HS-27A (cell line): ENCODE measurements at places on chromosomes 6 and 20.

DNA sequence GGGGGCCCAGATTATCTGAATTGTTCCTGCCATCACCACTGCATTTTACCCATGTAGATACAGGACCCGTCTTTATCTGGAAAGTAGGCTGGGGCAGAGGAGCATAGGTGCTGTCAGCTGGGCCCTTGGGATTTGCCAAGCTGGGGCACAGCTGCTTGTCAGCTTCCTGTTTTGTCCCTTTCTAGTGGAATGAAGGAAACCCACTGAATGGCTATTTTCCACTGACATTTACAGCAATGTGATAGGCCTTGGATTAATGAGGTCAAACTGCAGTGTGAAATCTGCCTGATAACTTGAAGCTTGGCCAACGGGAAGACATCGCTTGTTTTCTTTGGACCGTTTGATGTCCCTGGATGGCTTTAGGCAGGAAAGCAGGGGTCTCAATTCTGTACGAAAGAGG lies 6.7 kb downstream of the PPP1R16B start:
- no peak for DNase-seq

DNA sequence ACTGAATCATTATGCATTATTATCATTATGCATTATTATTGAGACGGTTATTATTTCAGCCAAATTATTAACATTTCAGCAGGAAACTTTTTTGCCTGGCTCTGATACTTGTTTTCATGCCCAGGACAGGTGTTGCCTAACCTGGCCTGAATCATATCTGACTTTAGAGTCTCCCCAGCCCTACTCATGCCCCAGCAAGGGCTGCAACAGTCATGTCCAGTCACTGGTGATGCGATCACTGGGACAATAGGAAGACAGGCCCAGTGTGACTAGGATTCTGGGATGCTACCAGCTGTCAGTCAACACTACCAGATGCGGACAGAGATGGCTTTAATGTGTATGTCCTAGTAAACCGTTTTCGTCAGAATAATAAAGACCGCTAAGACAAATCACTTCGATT lies 285.0 kb downstream of the KHDC1L start:
- DNase-seq, result no peak

DNA sequence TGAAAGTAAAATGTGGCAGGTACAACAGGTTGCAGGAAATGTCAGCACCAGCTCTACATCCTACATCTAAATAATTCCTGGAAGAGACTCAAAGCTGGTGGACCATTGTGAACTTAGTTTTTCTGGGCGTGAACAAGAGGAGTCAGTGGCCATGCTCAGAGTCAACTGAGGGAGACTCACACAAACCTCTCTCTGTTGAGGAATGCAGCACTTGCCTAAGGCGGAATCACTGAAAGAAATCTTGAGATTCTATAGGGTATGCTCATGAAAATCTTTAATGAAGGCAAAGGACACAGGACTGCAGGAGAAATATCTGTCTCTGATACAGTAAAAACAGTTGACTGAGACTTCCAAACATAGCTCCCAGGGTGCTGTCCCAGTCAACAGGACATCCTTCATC lies 22.5 kb downstream of the SLC17A4 start:
- DNase-seq, result no peak

- no peak for DNase-seq
Measured at GRCh38 chr6:29974901-29975560, 32.7 kb downstream of the HLA-A start.

GRCh38 chr6:32946893-32947292 lies 6.0 kb downstream of the HLA-DMA start:
- DNase-seq, result no peak

DNA sequence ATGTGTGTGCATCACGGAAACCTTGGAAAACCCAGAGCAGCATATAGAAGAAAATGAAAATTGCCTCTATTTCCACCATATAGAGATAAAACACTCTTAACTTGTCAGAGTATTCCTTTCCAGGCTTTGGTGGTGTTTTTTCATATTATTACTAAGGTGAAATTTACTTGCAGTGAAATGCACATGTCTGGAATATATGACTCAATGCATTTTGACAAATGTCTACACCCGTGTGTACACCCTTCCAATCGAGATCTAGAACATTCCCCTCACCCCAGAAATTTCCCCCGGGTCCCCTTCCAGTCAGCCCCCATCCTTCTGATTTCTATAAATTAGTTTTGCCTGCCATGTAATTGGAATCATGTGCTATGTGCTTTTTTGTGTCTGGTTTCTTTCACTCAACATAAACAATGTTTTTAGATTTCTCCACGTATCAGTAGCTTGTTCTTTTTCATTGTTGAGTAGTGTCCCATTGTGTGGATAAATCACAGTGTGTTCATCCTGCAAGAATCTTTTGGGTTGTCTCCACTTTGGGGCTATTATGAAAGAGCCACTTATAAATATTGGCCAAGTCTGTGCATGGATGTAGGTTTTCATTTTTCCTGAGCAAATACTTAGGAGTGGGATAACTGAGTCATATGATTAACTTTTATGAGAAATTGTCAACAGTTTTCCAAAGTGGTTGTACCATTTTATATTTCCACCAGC lies 19.9 kb upstream of the PREX1 start:
- no peak for DNase-seq

DNA sequence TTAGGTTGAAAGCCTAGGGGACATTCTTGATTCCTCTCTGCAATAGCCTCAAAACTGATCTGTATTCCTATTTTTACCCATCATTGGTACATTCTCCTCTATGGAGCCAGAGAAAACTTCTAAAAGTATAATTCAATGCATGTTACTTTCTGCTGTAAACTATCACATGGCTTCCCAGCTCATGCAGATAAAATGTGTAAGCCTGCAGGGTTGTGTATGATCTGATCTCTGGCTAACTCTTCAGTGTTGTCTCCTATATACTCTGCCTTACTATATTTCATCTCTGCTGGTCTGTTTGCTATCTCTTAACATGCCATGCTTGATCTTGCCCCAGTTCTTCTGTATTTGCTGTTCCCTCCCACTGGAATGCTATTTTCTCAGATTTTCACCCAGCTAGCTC lies 323.3 kb upstream of the RSPO3 start:
- DNase-seq, result no peak

- DNase-seq, result no peak
Measured at GRCh38 chr6:128017288-128017687, 116.4 kb upstream of the THEMIS start.

GRCh38 chr20:41494451-41494850 lies 123.7 kb downstream of the CHD6 start:
- no peak for DNase-seq

DNA sequence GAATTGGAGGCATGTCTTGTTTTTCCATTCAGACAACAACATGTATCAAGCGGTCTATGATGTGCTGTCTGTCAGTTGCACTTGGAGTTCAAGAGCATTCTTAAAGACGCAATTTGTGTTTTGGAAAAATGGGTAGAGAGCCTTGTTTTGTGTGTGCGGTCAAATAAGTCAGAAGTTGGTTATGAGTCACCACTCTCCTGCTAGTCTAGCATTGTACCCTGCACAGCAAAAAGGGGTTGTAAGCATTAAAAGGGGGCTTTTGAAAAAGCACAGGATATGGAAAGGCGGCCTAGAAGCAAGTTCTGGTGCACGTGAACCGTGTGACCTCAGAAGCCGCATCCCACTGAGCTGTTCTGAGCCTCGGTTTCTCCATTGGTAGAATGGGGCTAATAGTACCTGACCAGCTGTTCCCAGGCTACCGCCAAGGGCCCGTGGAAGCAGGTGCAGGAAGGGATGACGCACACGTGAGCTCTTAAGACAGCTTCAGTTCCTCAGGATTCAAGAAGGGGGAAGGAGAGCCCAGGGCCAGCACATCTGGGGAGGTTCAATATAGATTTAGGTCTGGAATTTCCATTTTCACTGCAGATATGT lies 61.6 kb upstream of the SNX9 start:
- DNase-seq, result peak; percentile 42
